ENCODE measurements at places on chromosomes 2 and 18. TPM values are rescaled to one million over a fixed set of nuclear protein-coding genes. Genes with fewer than 3 reads are reported as not detected.

LINC00305 gene
- not detected for total RNA-seq

ANO7 gene
- 2.1 TPM for total RNA-seq

FAM117B gene
- total RNA-seq: 16.6 TPM

CEP76 gene
- 13.9 TPM for total RNA-seq

ABCG5 gene
- not detected for total RNA-seq

TUBB8B gene
- not detected for total RNA-seq

DNA sequence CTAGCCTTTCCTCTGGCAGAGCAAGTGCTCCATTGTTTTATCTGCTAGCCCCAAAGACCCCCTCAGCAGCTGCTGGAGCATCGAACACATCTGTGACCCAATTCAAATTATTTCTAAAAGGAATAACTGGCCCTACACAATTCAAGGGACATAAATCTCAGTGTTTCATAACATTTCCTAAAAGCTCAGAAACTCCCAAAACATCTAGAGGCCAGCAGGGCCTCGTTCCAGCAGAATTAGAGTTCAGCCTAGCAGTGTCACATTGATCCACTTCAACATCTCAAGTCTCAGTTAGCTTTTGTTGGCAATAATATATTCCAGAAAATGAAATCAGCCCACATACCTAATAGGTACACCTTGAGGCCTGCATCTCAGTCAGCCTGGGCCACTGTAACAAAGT lies 179.1 kb downstream of the ETAA1 start:
- DNase-seq: no peak

DNA sequence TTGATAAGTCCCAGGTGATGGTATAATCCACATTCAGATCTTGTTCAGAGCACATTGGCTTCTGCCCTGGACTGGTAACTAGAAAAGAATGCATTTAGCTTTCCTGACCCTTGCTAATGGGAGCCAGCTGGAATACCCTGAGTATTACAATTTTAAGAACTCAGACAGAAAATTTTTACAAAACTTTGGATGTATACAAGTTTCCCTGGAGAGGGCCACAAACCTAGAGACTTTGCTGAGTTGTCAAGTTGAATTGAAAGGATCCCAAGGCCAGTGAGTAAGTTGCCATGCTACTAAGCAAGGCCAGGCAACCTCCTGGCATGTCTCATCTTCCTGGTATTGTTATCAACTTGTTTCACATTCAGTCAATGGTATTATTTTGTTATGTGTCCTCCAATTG lies 20.0 kb upstream of the NABP1 start:
- no peak for DNase-seq

DNA sequence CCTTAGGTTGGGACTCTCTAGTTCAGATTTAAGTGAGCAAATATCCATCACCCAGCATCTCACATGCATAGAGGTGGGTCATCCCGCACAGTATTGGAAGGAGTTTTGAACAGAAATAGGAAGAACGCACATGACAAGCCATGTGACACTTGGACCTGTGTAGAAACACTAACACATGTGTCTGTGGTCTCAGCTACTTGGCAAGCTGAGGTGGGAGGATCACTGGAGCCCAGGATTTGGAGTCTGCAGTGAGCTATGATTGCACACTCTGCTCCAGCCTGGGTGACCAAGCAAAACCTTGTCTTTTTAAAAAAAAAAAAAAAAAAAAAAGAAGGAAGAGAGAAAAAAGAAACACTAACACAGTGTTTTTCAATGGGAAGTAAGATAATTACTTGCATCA lies 5.4 kb upstream of the MTCL1 start:
- DNase-seq: no peak

DNA sequence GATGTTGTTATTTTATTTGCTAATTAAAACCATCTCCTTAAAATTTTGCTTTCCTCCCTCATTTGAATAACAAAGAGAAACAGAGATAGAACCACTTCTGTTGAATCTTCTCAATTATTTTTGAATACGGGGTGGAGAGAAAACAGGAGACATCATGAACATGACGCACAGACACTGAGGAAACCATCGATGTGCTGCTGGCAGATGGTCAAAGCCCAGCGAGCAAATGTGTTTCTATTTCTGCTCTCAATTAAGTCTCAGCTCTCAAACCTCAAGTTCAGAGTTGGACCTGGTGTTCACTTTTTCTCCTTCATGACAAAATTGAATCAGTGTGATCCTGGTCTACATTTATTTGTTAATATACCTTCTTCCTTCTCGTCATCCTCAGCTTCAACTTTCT lies 36.1 kb upstream of the TWIST2 start:
- DNase-seq: no peak

GRCh38 chr2:118167026-118167425 lies 78.8 kb downstream of the INSIG2 start:
- DNase-seq: no peak

DNA sequence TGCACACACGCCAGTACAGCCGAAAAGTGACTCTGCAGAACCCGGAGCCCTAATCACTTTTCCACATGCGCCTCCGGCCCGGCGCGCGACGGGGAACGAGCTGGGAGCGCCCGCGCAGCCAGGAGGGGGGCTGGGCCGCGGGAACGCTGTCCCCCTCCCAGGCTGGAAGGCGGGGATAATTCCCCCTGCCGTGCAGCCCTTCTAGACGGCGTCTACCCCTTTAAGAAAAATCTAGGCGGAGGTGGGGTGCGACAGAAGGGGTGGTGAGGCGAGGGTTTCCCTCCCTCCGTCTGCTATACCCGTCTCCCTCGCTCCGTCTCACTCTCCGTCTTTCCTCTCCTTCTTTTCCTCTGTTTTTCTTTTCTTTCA lies 2.4 kb downstream of the CYP26B1 start:
- no peak for DNase-seq

DNA sequence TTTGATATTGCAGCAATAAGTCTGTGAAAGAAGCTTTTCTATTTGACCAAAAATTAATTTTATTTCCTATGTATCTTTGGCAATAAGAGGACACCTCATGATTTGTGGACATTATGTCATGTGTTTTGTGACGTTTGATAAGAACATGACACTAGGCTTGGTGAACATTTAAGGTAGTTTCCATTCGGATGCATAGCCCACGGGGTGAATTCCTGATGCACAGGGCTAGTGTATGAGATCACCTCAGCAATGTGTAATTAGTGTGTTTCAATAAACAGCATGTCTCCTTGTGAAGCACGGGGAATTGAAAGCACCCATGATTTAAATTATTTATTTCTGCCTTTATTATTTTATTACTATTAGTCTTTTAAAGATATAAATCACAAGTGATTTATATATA lies 146.1 kb upstream of the LINC00305 start:
- no peak for DNase-seq

DNA sequence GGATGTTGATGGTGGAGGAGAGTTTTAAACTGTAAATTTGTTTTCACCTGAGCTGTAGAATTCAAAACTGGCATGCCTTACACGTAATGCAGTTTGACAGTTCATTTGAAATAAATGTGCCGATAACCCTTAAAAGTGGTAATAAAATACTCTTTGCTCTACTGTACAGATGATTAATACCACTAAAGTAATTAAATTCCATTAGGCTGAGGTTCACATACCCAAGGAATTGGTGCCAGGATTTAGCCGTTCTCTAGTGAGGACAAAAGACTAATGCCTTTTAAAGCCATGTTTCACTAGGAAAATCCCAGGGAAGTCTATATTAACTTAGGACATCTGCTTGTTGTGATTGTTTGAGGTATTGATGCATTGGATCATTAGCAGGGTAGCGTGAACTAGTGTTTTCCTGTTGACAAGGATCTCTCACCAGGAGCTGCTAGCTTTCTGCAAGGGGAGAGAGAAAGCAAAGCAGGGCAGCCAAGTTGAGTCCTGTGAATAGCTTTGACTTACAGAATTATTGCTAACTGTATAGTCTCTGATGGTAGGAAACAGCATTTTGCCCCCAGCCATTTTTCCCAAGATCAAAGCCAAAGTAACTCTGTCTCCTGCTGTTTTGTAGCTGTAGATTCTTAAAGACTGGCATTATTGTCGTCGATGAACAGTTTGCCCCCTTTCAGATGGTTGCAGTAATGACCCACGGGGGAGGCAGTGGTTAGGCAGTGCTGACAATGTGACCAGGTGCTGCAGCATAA lies 280.9 kb upstream of the FANCL start:
- no peak for DNase-seq

GRCh38 chr18:61748004-61748403 lies 144.8 kb downstream of the RNF152 start:
- no peak for DNase-seq

DNA sequence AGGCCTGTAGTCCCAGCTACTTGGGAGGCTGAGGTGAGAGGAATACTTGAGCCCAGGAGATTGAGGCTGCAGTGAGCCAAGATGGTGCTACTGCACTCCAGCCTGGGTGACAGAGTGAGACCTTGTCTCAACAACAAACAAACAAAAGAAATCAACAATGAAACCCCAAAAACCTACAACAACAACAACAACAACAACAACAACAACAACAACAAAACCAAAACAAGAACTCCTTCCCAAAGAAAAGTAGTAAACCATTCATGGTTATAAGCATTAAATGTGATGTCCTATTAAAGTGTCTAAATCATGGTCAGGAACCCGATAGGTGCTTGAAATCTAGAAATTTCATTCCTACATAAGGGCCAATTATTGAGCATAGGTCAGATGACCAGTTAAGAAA lies 13.5 kb upstream of the IL1R1 start:
- DNase-seq: no peak

DNA sequence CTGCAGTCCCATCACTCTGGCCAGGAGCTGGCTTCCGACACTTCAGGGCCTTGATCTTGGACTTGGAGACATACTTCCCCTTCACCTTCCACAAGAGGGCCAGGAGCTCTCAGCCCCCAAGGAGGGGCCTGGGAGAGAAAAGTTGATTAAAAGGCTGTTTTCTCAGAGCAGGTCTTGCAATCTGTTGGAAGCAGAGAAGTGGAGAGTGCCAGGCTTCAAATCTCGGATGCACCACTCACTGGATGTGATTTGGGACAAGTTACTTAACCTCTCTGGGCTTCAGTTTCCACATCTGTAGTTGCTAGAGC lies 255.3 kb downstream of the CYP26B1 start:
- DNase-seq: no peak

DNA sequence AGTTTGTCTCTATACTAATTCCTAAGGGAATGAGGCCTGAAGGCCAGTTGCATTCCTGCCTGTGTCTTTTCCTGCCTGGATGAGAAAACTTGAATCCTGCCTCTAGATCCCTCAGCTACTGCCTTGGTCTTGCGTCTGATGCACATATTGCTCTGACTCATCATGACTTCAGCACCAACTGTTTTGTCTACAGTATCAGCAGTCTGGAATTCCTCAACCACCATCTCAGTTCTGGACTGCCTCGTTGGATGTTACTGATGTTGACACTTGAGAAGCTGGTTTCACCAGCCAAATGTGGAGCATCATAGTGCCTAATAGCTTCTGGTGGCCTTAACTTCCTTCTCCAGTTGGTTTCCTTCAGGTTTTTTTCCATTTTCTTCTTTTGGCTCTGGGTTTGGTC lies 211.0 kb downstream of the CTNNA2 start:
- no peak for DNase-seq

DNA sequence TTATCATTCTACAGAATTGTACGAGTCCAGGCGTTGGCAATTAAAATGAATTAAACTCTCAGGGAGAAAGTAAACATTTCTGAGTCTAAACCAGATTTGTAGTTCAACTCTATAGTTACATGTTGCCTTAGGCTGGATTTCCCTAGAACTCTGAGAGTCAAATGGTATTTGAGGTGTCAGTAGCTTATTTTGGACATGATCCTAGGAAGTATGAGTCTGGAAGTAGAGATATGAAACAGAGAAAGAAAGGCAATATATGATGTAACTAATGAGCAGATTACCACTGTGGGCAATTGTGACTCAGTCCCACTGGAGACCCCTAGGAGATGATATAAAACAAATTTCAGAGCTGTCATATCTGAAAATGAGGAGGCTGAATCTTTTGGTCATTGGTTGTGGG lies 199.1 kb upstream of the UBE2E3 start:
- no peak for DNase-seq
